CD4-positive, alpha-beta T cell (primary cell): ENCODE measurements at places on chromosomes 12 and 14. TPM values are rescaled to one million over a fixed set of nuclear protein-coding genes. Genes with fewer than 3 reads are reported as not detected.

Gene PRKD1
- total RNA-seq, result not detected

Gene ESPL1
- total RNA-seq, result 0.71 TPM

Gene GPR137C
- 0.08 TPM for total RNA-seq

Gene ERBB3
- total RNA-seq, result 0.22 TPM

DNA sequence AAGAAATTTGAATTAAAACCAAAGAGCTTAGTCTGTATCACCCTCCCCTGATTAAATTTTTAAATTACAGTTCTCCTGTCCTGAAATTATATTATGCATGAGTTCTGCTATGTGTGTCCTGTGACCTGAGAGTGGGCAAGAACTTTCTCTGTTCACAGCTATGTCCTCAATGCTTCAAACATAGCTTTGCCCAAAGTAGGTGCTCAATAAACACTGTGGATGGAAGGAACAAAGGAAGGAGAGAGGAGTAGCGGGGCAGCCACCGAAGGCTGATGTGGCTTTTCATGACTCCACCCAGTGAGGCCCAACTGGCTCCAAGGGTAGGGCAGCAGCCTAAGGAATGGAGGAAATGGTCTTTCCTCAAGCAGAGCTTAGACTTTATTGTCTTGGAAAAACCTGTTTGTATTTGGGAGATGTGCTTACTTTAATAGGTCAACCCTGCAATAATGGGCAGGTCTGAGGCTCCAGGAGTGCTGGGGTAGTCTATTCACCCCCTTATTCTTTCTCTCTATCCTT is 7.6 kb upstream of the MARK3 start:
- H3K27ac ChIP-seq, result no peak overlapping the region
- H3K36me3 ChIP-seq, result no peaks in the 10 kb centered on the region
- H3K4me3 ChIP-seq, result no peak overlapping the region
- no peak for DNase-seq
- H3K27me3 ChIP-seq, result no peaks in the 10 kb centered on the region

DNA sequence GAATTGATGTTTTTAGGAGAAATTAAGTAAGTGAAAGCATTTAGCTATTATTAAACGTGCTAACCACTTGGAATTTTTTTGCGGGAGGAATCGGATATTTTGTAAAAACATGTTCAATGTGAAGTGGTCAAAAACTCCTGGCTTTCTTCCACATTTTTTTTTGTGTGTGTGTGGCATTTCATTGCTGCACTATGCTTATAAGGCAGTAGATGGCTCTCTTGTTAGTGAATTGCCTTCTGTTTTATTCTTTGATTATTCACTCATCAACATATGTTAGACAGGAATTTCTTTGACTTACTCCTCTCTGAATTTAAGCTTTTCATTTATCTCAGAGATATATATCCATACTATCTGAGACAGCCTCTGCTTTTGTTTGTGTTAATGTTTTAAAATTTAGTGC is 71.3 kb downstream of the DERA start:
- H3K36me3 ChIP-seq, result peaks cover 16% of the 10 kb centered on the region
- H3K4me1 ChIP-seq, result no peaks in the 10 kb centered on the region
- H3K4me3 ChIP-seq, result no peak overlapping the region
- no peak overlapping the region for H3K27ac ChIP-seq
- no peaks in the 10 kb centered on the region for H3K27me3 ChIP-seq
- DNase-seq, result no peak

DNA sequence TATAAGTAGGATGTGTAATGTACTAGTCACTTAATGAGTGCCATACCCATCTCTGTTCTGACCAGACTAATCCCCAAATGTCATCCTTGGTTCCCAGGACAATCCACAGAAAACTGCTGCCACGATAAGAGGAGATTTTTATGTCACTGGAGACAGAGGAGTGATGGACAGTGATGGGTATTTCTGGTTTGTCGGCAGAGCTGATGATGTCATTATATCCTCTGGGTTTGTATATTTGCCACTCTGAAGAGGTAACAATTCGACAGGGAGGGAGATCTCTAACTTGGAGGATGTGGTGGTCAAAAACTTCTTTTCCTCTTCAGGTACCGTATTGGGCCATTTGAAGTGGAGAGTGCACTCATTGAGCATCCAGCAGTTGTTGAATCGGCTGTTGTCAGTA is 20.3 kb downstream of the ACSM4 start:
- H3K27ac ChIP-seq, result no peak overlapping the region
- H3K27me3 ChIP-seq, result peaks cover 7% of the 10 kb centered on the region
- DNase-seq, result no peak
- H3K4me1 ChIP-seq, result no peaks in the 10 kb centered on the region
- no peak overlapping the region for H3K4me3 ChIP-seq

- no peak overlapping the region for H3K27ac ChIP-seq
- H3K4me3 ChIP-seq, result no peak overlapping the region
- no peaks in the 10 kb centered on the region for H3K36me3 ChIP-seq
- no peaks in the 10 kb centered on the region for H3K4me1 ChIP-seq
Observed at GRCh38 chr14:83379436-83379835, 1845.8 kb upstream of the SEL1L start.

DNA sequence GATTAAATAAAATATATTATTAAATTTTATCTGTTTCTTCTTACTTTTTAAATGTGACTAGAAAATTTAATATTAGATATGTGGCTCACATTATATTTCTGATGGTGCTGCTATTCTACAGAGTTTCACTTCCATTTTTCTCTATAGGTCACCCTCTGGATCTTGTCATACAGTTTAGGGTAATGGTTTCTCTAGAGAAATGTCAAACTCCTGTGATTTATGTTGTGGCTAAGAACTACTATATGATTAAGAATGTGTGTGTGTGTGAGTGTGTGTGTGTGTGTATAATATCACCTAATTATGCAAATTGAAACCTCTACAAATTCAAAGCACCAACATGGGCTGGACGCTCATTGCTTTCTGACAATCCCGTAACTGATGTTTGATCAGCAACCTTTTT is 325.9 kb downstream of the ADAMTS20 start:
- no peaks in the 10 kb centered on the region for H3K27me3 ChIP-seq
- no peaks in the 10 kb centered on the region for H3K36me3 ChIP-seq
- no peak overlapping the region for H3K4me3 ChIP-seq
- no peak overlapping the region for H3K27ac ChIP-seq
- no peaks in the 10 kb centered on the region for H3K4me1 ChIP-seq
- DNase-seq, result no peak

DNA sequence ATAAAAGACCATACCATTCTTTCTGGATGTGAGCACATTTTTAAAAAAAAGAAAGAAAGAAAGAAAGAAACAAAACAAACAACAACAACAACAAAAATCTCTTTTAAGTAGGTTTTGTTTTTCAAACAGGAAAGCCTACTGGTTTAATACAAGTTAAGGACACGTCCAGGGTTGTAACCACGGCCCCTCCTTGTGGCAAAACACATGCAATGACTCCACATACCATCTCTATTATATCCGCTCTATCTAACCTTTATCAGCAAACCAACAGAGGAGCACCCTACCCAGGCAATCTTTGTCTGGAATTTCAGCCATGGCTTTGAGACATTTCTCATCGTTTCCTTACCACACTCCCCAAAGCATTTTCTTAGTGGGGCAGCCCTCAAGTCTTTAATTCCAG is 360.5 kb upstream of the TMPO start:
- H3K36me3 ChIP-seq, result no peaks in the 10 kb centered on the region
- no peaks in the 10 kb centered on the region for H3K4me1 ChIP-seq
- DNase-seq, result no peak
- no peak overlapping the region for H3K27ac ChIP-seq
- H3K27me3 ChIP-seq, result peaks cover 3% of the 10 kb centered on the region
- no peak overlapping the region for H3K4me3 ChIP-seq

- H3K27me3 ChIP-seq, result no peaks in the 10 kb centered on the region
- H3K4me3 ChIP-seq, result no peak overlapping the region
- no peak overlapping the region for H3K27ac ChIP-seq
- H3K4me1 ChIP-seq, result no peaks in the 10 kb centered on the region
- DNase-seq, result no peak
Observed at GRCh38 chr12:119710374-119710964, 42.5 kb downstream of the PRKAB1 start.

GRCh38 chr14:104118006-104118844 is 20.2 kb upstream of the KIF26A start:
- peaks cover 39% of the 10 kb centered on the region for H3K27me3 ChIP-seq
- no peak for DNase-seq
- no peak overlapping the region for H3K27ac ChIP-seq
- H3K4me3 ChIP-seq, result no peak overlapping the region

DNA sequence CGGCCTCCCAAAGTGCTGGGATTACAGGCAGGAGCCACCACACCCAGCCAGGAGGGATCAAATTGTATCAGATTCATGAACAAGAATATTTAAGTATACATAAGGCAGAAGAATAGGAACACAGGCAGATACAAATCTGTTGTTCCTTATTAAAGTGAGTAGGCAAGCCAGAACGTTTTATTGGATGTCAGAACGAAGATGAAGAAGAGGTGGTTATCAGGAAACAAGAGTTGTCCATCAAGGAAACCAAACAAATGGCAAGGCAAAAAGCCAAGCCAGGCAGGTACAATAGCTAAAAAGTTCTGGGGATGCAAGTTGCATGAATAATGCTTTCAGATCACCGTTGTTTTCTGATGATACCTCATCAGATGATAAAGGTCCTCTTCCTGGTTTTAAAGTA is 31.1 kb upstream of the BAZ1A start:
- DNase-seq, result no peak
- H3K4me1 ChIP-seq, result no peaks in the 10 kb centered on the region
- H3K36me3 ChIP-seq, result no peaks in the 10 kb centered on the region
- H3K27me3 ChIP-seq, result no peaks in the 10 kb centered on the region

- H3K4me3 ChIP-seq, result no peak overlapping the region
- H3K4me1 ChIP-seq, result no peaks in the 10 kb centered on the region
- no peak for DNase-seq
- peaks cover 33% of the 10 kb centered on the region for H3K36me3 ChIP-seq
Observed at GRCh38 chr12:45400991-45401390, 185.1 kb downstream of the ANO6 start.

DNA sequence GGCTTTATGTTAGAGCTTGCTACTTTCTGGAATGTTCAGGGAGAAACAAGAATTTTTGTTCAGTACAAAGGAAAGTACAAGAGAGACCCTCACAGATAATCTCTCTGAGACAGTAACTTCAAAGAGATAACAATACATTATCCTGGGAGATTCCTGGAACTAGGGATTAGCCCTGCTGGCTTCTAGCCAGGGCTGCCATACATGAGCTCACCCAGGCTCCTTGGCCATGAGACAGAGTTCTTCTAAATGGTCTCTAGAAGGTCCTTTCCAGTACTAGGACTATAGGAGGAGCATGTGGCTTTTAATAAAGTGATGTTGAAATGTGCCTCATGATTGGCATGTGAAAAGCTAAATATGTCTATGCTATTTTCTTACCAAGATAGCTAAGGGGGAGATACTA is 342.5 kb downstream of the EMP1 start:
- H3K36me3 ChIP-seq, result no peaks in the 10 kb centered on the region
- no peak overlapping the region for H3K27ac ChIP-seq
- H3K4me3 ChIP-seq, result no peak overlapping the region
- no peaks in the 10 kb centered on the region for H3K4me1 ChIP-seq
- no peak for DNase-seq

DNA sequence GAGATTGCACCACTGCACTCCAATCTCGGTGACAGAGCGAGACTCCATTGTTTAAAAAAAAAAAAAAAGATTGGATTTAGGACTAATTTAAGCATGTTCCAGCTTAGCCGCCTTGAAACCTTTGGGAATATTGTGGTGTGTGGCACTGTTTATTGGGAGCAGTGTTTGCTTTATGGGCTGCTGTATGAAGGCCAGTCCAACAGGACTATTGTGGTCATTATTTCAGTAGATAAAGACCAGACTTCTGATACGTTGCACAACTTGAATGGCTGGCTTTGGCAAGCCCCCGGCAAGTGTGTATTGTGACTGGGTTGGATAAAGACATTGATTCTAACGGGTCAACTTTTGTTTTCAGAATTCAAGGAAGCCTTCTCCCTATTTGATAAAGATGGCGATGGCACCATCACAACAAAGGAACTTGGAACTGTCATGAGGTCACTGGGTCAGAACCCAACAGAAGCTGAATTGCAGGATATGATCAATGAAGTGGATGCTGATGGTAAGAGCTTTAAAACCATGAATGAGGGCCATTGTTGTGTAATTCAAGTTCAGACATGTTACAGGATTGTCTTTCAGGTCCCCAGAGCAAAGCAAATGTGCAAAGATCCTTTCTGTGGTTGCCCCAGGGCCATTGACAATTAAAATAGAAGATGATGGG is 4.2 kb downstream of the CALM1 start:
- H3K4me1 ChIP-seq, result peaks cover 52% of the 10 kb centered on the region
- H3K36me3 ChIP-seq, result peaks cover 64% of the 10 kb centered on the region
- H3K27me3 ChIP-seq, result no peaks in the 10 kb centered on the region

GRCh38 chr14:74599321-74599761 is 12.7 kb downstream of the LTBP2 start:
- H3K27ac ChIP-seq, result no peak overlapping the region
- H3K27me3 ChIP-seq, result no peaks in the 10 kb centered on the region
- H3K4me1 ChIP-seq, result no peaks in the 10 kb centered on the region

GRCh38 chr14:51972566-51972965 is 16.8 kb upstream of the RTRAF start:
- DNase-seq, result no peak
- no peaks in the 10 kb centered on the region for H3K4me1 ChIP-seq
- H3K36me3 ChIP-seq, result peaks cover 14% of the 10 kb centered on the region
- no peak overlapping the region for H3K4me3 ChIP-seq

DNA sequence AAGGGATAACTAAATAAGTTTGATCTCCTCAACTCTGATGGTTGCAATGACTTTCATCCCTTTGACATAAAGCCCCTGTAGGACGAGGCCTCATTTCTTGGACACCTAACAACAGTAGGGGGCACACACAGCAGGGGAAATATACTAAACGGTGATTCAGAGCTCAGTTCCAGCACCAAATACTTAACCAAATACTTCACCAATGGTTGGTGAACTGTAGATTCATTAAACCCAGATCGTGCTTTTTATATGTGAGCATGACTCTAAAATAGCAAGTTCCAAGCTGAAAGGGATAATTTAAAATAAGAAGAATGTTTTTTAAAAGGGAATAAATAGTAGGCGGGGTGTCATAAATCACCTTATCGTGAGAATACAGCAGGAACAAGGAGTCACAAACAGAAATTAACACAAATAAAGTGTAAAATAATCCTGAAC is 53.2 kb downstream of the ATG2B start:
- DNase-seq, result no peak
- no peaks in the 10 kb centered on the region for H3K27me3 ChIP-seq
- H3K27ac ChIP-seq, result no peak overlapping the region

DNA sequence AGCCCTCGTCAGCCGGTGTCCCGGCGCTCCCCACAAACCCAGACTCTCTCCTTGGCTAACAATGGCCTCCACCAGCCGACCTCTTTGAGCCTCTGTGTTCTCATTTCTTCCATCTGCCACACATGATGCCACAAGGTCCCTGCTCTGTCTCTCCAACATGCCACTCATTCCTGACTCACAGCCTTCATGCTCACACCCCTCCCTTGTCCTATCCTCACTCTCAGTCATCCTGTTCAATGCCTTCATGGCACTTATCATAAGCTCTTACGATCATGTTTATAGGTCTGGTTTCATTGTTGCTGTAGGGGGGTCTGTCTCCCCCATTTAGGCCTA is 9.6 kb upstream of the SERPINA11 start:
- H3K27me3 ChIP-seq, result no peaks in the 10 kb centered on the region
- H3K27ac ChIP-seq, result no peak overlapping the region
- no peak overlapping the region for H3K4me3 ChIP-seq
- H3K4me1 ChIP-seq, result no peaks in the 10 kb centered on the region
- no peak for DNase-seq
- no peaks in the 10 kb centered on the region for H3K36me3 ChIP-seq
